Esophagus muscularis mucosa (tissue), 4 donors: ENCODE measurements at places on chromosomes 7 and 10. TPM values are rescaled to one million over a fixed set of nuclear protein-coding genes. Genes with fewer than 3 reads are reported as not detected.

GRCh38 chr7:31893365-31893764, 176.8 kb downstream of the PDE1C start:
- H3K36me3 ChIP-seq = no peaks in the 10 kb centered on the region
- peaks cover 20% of the 10 kb centered on the region for H3K4me1 ChIP-seq
- H3K4me3 ChIP-seq = no peak overlapping the region
- no peaks in the 10 kb centered on the region for H3K27me3 ChIP-seq

DNA sequence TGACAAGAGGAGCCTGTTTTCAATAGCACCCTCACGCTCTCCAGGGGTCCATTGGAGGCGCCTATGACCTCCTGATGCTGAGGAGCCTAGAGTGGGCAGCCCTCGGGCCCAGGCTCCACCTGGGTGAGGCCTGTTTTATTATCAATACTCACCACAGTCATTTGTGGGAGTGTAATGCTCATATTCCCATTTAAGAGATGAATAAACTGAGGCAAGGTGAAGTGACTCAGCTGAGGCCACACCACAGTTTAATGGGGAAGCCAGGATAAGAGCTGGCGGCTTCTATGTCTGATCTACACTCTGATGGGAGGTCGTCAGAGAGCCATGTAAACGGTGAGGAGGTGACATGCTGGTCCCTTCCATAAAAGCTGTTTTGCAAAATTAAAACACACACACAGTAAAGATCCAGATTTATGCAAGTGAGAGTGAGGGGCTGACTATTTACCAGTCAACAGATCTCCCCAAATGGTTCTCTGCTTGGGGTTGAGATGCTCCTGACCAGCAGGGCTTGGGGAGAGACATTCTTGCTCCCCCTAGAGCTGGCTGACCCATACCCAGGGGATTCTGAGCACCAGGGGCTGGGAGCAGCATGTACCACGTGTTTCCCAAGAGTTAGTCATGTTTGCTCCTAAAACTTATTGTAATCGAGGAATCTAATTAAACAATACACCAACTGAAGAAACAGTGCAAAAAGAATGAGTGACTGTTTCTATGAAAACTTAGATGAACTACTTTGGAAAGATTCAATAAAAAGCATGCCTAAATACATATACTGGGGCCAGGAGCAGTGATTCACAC, 81.0 kb upstream of the INSIG1 start:
- H3K27me3 ChIP-seq = no peaks in the 10 kb centered on the region
- H3K27ac ChIP-seq = no peak overlapping the region
- DNase-seq = no peak
- H3K36me3 ChIP-seq = no peaks in the 10 kb centered on the region

DNA sequence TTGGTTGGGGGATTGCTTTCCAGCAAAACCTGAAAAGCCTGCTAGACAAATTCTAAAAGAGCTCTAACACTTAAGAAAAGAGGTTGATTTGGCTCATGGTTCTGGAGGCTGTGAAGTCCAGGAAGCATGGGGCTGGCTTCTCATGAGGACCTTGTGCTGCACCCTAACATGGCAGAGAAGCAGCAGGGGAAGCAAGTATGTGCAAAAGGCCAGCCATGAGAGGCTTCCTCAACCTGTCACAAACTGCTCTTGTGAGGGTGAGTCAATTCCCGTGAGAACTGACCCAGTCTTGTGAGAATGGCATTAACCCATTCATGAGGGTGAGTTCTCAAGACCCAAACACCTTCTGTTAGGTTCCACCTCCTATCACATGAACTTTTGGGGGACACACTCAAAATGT, 54.3 kb upstream of the IGFBP3 start:
- no peak overlapping the region for H3K27ac ChIP-seq
- H3K36me3 ChIP-seq = no peaks in the 10 kb centered on the region
- H3K4me1 ChIP-seq = peaks cover 30% of the 10 kb centered on the region

DNA sequence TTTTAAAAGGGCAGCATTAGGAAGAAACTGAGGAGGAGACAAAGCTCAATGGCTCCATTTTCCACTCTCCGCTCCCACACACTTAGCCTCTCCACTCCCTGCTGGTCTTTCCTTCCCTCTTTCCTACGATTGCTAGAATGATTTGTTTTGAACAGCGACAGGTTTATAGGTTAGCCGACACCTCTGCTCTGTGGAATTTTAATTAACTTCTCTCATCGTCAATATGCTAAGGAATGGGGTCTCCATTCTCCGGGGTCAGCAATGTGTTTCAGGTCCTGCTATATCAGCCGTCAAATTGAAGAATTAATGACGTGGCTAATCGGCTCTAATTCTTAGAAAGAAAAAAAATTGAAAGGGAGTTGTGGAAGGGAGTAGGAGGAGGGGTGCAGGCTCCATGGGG, 28.9 kb downstream of the FBXW4 start:
- peaks cover 3% of the 10 kb centered on the region for H3K4me1 ChIP-seq
- no peak overlapping the region for H3K27ac ChIP-seq
- no peak overlapping the region for H3K4me3 ChIP-seq
- peaks cover 97% of the 10 kb centered on the region for H3K36me3 ChIP-seq
- H3K27me3 ChIP-seq = no peaks in the 10 kb centered on the region

- no peaks in the 10 kb centered on the region for H3K36me3 ChIP-seq
- no peaks in the 10 kb centered on the region for H3K27me3 ChIP-seq
- H3K4me1 ChIP-seq = peaks cover 15% of the 10 kb centered on the region
- no peak overlapping the region for H3K27ac ChIP-seq
Observed at GRCh38 chr10:50595785-50596184, 28.0 kb downstream of the SGMS1 start.

GRCh38 chr7:56091591-56091990, 1.2 kb downstream of the PHKG1 start:
- DNase-seq = no peak
- H3K36me3 ChIP-seq = peaks cover 14% of the 10 kb centered on the region

DNA sequence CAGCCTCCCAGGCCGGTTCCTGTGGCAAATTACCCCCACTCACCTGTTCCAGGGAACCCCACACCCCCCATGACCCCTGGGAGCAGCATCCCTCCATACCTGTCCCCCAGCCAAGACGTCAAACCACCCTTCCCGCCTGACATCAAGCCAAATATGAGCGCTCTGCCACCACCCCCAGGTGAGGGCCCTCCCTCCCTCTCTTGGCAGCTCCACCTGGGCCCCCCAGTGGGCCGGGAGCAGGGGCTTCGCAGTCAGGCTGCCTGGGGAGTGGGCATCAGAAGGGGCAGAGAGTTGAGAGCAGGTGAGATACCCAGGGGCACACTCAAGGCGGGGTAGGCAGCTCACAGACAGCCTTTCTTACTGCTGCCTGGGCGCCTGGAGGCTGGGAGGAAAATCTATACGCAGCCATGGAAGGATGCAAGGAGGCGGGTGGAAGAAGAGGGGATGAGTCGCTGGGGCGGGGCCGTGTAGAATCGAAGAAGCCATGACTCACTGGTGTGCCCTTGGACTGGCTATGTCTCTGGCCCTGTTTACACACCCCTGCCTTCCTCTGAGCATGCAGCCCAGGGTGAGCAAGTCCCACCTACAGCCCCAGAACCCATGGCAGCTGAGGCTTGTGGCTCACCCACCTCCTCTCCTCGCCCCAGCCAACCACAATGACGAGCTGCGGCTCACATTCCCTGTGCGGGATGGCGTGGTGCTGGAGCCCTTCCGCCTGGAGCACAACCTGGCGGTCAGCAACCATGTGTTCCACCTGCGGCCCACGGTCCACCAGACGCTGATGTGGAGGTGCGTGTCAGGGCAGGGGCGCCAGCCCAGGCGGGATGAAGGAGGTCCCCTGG, 48.6 kb upstream of the PPIF start:
- H3K36me3 ChIP-seq = peaks cover 99% of the 10 kb centered on the region
- H3K4me1 ChIP-seq = peaks cover 28% of the 10 kb centered on the region
- H3K27ac ChIP-seq = peak overlapping the region; percentile 70
- DNase-seq = no peak

DNA sequence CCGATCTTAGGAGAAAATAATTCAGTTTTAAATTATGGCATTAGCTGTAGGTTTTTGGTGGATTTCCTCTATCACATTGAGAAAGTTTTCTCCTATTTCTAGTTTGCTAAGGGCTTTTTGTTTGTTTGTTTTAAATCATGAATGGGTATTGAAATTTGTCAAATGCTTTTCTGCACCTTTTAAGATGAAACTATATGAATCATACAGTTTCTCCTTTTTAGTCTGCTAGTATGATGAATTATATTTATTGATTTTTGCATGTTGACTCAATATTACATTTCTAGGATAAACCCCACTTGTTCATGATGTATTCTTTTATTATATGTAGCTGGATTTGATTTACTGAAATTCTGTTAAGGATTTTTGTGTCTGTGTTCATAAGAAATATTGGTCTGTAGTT, 70.3 kb upstream of the PIP4K2A start:
- no peak overlapping the region for H3K27ac ChIP-seq
- no peak overlapping the region for H3K4me3 ChIP-seq
- H3K27me3 ChIP-seq = no peaks in the 10 kb centered on the region
- peaks cover 8% of the 10 kb centered on the region for H3K4me1 ChIP-seq
- H3K36me3 ChIP-seq = no peaks in the 10 kb centered on the region
- no peak for DNase-seq

DNA sequence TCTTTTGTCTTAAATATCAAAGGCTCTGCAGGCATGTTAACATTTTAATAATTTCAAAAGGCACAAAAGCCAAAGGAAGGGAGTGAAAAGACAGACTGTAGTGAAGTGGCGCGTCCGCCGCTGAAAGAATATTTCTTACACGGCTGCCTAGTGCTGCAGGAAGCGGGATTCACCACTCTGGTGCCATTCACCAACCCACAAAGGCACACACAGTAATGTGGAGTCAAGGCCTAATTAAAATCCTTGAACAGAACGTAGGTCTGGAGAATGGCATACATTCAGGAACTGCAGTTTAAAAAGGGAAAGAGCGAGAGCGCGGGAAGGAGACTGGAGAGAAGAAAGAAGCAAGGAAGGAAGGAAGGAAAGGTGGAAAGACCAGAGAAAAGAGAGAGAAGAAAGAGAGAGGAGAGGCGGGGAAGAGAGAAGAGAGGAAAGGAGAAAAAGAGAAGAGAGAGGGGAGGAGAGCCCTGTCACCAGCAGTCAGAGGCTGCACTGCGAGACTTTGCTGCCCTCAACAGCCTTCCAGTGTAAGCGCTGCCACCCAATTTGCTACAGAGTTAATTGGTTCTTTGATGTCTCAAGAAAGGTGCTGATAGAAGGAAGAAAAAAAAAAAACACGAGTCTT, 554.0 kb downstream of the MDFIC start:
- no peak for DNase-seq
- no peak overlapping the region for H3K4me3 ChIP-seq
- no peak overlapping the region for H3K27ac ChIP-seq

DNA sequence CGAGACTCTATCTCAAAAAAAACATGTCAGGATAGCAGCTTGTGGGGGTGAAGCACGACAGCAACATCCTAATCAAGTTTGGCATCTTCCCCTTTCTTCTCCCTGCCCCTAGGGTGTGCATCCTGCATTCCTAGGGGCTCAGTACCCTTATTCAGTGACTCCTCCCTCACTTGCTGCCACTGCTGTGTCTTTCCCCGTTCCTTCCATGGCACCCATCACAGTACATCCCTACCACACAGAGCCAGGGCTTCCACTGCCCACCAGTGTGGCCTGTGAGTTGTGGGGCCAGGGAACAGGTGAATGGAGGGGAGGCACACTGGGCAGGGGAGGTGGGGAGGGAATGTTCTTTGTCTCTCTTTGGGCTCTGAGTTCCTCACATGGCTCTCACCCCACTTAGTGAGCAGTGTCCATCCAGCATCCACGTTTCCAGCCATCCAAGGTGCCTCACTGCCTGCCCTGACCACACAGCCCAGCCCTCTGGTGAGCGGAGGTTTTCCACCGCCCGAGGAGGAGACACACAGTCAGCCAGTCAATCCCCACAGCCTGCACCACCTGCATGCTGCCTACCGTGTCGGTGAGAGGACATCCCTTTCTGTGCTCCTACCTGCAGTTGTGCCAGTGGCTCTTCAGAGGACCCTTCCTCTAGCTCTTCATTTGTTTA, 11.4 kb downstream of the NDST2 start:
- no peaks in the 10 kb centered on the region for H3K4me1 ChIP-seq
- no peak overlapping the region for H3K27ac ChIP-seq
- no peak for DNase-seq
- no peaks in the 10 kb centered on the region for H3K27me3 ChIP-seq
- H3K36me3 ChIP-seq = peaks cover 87% of the 10 kb centered on the region

DNA sequence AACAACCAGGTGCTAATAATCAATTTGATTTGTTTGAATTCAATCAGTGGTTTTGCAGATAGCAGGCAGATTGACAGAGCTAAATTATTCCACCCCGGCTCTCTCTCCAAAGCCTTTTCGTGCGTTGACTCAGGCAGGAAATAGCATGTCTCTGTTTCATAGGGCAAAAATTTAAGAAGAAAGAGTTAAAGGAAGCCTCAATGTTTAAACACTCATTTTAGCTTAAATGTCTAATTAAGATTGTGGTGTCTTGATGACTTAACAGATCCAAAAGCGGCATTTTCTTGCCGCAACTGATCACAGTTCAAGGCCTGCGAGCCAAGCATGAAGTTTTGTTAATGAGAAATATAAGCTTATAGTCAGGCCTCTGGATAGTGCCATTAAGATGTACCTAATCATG, 1051.1 kb upstream of the AUTS2 start:
- H3K36me3 ChIP-seq = no peaks in the 10 kb centered on the region
- no peak for DNase-seq
- no peaks in the 10 kb centered on the region for H3K4me1 ChIP-seq
- no peaks in the 10 kb centered on the region for H3K27me3 ChIP-seq
- H3K4me3 ChIP-seq = no peak overlapping the region

DNA sequence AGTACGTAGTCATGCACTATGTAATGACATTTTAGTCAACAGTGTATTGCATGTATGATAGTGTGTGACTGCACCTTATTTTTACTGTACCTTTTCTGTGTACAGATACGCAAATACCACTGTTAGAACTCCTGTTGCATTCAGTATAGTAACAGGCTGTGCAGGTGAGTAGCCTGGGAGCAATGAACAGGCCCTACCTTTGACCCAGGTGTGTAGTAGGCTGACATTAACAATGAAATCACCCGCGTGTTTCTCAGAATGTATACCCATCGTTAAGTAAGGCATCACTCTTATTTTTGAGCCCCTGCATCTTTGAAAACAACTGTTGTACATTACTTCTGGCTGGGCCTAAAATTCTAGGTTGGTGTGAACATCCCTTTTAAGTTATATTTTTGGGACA, 41.6 kb downstream of the DAGLB start:
- H3K36me3 ChIP-seq = peaks cover 99% of the 10 kb centered on the region
- no peak overlapping the region for H3K4me3 ChIP-seq
- H3K4me1 ChIP-seq = peaks cover under 1% of the 10 kb centered on the region
- H3K27ac ChIP-seq = no peak overlapping the region
- DNase-seq = no peak

- no peaks in the 10 kb centered on the region for H3K4me1 ChIP-seq
- H3K27ac ChIP-seq = no peak overlapping the region
- no peaks in the 10 kb centered on the region for H3K27me3 ChIP-seq
- no peak for DNase-seq
- H3K36me3 ChIP-seq = peaks cover 14% of the 10 kb centered on the region
Observed at GRCh38 chr10:48418189-48418788, 111.8 kb downstream of the MAPK8 start.

- peaks cover 17% of the 10 kb centered on the region for H3K4me1 ChIP-seq
- no peak overlapping the region for H3K4me3 ChIP-seq
- DNase-seq = no peak
- H3K36me3 ChIP-seq = no peaks in the 10 kb centered on the region
Observed at GRCh38 chr7:96691702-96692101, 17.9 kb downstream of the SEM1 start.

The TMEM176B gene
- 19.5 TPM for total RNA-seq

The GPR37 gene
- 5.0 TPM for total RNA-seq

The DYDC2 gene
- not detected for total RNA-seq

The IRF5 gene
- 7.8 TPM for total RNA-seq

The IGF2BP3 gene
- total RNA-seq = not detected

The HOXA2 gene
- 5.4 TPM for total RNA-seq

The MACROH2A2 gene
- 14.6 TPM for total RNA-seq

The AKR1C8 gene
- not detected for total RNA-seq

The TMEM184A gene
- total RNA-seq = 0.42 TPM

The KCNIP2 gene
- total RNA-seq = 0.75 TPM
